Stimulated activated CD4-positive, alpha-beta T cell treated with anti-CD3 and anti-CD28 coated beads, Interleukin-2, amount 100 ng/mL, for 48 hours (primary cell): ENCODE measurements at places on chromosomes 6 and 20.

- no peak for DNase-seq
Measured at GRCh38 chr6:6595952-6596351, 7.4 kb downstream of the LY86 start.

GRCh38 chr6:117919775-117920729 is 13.0 kb downstream of the SLC35F1 start:
- no peak for DNase-seq

- no peak for DNase-seq
Measured at GRCh38 chr6:72037006-72037405, 150.7 kb downstream of the RIMS1 start.

GRCh38 chr6:158653577-158654354 is 3.9 kb downstream of the SYTL3 start:
- DNase-seq, result peak; percentile 75

DNA sequence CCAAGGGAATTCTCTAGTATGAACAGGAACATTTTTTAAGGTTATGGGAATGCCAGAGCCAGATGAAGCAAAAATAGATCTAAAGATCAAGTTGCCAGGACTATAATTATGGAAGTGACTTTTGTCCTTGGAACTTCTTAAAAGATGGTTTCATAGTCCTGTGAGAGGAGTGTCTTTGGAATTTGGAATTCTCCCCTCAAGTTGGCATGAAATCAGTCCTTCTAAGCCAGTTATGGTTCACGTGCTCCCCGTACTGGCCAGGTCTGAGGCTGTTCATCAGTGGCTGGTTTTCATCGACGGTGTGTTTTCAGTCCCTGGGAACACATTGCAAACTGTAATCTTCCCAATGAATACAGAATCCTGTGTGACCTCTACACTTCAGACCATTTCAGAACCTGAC is 63.1 kb downstream of the VGLL2 start:
- DNase-seq, result no peak

GRCh38 chr6:154001494-154002285 is 37.4 kb upstream of the OPRM1 start:
- no peak for DNase-seq

DNA sequence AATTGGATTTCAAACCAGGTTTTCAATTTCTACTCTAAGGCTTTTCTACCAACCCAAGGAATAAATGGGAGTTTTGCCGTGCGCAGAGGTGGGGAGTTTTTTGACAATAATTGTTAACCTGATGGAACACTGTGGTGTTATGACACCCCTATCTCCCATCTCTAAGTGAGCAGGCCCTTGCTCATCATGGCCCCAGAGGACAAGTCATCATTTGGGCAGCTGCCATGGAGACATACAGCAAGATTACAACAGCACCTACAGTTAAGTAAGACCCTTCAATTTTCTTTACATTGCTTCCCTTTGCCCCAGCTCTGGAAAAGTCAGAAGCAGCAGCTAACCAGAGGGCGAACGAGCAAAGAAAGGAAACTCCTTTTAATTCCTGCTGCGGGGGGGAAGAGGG is 54.3 kb downstream of the ADGRF5 start:
- no peak for DNase-seq

DNA sequence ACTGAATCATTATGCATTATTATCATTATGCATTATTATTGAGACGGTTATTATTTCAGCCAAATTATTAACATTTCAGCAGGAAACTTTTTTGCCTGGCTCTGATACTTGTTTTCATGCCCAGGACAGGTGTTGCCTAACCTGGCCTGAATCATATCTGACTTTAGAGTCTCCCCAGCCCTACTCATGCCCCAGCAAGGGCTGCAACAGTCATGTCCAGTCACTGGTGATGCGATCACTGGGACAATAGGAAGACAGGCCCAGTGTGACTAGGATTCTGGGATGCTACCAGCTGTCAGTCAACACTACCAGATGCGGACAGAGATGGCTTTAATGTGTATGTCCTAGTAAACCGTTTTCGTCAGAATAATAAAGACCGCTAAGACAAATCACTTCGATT is 285.0 kb downstream of the KHDC1L start:
- DNase-seq, result no peak

- DNase-seq, result no peak
Measured at GRCh38 chr6:1923449-1923848, 313.7 kb downstream of the FOXC1 start.

DNA sequence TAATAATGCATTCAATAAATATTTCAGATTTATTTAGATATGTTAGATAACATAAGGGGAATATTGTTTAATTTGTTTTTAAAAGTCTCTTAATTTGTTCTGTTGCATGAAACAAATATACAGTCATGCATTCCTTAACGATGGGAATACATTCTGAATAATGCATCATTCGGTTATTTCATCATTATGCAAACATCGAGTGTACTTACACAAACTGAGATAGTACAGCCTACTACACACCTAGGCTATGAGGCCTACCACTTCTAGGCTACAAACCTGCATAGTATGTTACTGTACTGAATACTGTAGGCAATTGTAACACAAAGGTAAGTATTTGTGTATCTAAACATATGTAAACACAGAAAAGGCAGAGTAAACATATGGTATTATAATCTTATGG is 118.7 kb downstream of the EPHA7 start:
- no peak for DNase-seq

- DNase-seq, result no peak
Measured at GRCh38 chr20:54585217-54585616, 109.8 kb downstream of the DOK5 start.

DNA sequence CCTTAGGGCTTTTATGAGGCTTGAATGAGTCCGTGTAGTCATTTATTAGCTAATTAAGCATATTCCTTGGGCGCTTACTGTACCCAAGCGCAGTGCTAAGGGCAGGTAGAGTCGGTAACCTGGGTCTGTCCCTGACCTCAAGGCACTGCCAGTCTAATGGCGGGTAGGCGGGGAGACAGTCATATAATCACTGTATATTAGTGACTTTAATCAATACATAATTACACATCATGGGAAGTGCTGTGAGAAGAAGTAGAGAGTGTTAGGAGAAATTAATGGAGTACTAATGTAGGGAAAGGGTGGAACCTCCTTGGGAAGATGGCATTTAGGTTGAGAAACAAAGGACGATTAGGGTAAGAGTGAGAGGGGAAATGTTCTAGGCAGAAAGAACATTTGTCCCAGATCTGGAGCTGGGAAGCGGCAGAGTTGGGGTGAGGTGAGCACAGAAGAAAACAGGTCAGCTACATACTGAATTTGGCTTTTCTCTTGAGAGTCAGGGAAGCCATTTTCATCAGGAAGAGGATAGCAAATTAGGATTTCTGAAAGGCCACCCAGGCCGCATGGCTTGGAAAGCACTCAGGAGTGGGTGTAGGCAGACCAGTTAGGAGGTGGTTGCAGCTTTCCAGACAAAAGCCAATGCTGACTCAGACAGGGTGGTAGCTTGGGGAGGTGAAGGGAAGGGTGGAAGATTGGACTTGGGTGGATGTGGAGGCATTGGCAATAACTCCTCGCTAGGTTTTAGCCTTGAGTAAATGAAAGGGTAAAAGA is 954 bp upstream of the BLCAP start:
- no peak for DNase-seq

DNA sequence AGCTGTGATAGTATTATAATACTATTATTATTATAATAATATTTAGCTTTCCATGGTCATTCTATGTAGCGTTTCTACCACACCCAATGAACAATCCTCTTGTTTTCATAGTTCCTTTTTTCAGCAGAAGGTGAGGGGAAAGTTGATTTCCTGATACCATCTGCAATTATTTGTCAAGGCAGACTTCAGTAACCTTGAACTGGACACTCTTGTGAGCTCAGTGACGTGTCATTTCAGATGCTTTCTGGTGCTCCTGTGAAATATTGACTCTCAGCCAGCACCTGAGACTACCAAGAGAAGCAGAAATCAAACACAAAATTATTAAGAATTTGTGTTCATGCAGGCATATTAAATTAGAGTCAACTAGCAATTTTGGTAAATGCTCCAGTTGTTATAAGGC is 46.0 kb upstream of the PROKR2 start:
- no peak for DNase-seq

DNA sequence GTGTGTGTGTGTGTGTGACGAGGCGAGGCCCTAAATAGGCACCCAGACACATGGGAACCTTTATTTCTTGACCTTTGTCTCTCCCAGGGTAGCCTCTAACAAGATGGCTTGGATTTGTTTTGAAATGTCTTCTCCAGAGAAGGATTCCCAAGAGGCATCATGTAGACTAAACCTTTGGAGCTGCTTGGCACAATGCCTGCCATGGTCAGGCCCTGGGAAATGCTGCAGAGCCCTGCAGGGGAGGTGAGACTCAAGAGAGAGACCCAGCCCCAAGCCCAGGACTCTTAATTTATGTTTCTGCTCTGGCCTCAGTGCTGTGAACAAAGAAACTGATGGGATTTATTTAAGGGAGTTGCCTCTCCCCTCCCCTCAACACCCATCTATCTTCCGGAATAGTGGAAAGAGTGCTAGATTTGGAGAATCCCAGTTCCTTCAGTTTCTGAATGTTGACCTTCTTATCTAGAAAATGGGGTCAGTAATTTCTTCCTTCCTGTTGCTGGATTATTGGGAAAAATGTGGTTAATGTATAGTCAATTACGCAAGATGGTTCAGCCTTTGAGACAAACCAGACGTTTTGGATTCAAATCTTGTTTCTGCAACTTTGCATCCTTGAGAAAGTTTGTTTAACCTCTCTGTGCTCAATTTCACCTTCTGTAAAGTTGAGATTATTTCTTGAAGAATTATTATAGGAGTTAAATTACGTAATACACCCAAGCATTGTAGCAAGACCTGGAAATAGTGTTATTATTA is 434.8 kb downstream of the MAFB start:
- no peak for DNase-seq

DNA sequence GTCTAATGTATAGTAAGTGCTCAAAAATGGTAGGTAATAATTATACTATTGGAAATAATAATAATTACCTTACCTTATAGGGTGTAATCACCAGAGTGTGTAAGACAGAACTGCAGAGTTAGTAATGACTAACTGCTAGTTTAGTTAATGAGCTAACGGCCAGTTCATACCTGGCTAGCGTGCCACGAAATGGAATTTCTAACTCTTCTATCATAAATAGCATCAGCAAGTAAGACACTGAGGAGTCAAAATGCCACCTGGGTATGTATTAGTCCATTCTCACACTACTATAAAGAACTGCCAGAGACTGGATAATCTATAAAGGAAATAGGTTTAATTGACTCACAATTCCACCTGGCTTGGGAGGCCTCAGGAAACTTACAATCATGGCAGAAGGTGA is 63.4 kb upstream of the CEP85L start:
- no peak for DNase-seq

GRCh38 chr6:10479939-10480700 is 41.0 kb upstream of the GCNT2 start:
- DNase-seq, result no peak

DNA sequence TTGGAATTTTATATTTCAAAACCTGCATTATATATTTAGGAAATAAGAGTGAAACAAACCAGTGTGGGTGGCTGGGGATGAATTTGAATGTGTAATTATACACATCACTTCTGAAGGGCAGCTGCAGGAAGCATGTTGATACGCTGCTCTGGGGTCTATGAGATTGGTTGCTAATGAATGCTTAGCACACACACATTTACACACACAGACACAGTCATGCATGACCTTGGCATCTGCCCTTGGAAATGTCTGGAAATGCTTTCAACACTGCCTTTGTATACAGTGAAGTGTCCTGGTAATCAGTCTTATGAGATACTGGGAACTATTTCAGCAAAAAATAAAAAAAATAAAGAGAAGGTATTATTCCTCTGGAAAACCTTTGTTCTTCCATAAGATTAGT is 83.4 kb downstream of the ELOVL4 start:
- DNase-seq, result no peak

GRCh38 chr6:16803294-16804200 is 42.3 kb upstream of the ATXN1 start:
- DNase-seq, result no peak

- DNase-seq, result no peak
Measured at GRCh38 chr6:25196464-25196863, 82.7 kb upstream of the CARMIL1 start.

DNA sequence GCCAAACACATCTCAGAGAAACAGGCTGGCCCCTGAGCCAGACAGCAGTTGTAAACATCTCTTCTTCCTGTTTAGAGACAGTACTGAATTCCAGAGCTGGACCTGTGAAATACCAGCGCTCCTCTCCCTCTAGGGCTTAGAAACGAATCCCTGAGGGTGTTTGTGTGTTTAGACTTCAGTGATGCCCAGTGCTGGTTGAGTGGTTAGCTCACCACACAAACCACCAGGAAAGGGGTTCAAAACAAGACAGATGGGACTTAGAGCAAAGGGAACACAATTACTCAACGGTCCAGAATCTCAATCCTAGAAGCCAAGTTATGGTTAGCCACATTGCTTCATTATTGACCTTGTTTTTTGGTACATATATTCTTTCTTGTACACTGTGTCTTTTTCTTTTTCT is 108.7 kb upstream of the TMEM170B start:
- no peak for DNase-seq

- no peak for DNase-seq
Measured at GRCh38 chr6:116575227-116575626, 3.9 kb downstream of the RWDD1 start.

GRCh38 chr6:18506382-18507017 is 119.3 kb downstream of the RNF144B start:
- DNase-seq, result no peak

DNA sequence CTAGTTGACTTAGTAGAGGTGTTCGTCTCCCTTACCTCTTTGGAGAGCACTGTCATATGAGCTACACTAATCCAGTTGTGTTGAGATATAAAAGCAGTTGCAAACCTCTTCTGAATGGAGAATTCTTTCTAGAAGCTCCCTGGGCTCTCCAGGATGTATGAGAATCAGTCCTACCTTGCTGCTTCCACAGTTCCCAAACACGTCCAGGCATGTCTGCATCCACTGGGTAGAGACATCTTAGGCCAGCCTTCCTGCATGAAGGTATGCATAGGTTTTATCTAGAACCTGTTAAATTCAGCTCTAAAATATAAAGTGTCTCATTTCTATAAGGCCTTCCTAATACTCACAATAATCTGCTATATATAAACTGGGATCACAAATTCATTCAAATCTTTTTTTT is 297.7 kb downstream of the CDC5L start:
- no peak for DNase-seq

- no peak for DNase-seq
Measured at GRCh38 chr6:158978757-158979156, 21.2 kb downstream of the RSPH3 start.

DNA sequence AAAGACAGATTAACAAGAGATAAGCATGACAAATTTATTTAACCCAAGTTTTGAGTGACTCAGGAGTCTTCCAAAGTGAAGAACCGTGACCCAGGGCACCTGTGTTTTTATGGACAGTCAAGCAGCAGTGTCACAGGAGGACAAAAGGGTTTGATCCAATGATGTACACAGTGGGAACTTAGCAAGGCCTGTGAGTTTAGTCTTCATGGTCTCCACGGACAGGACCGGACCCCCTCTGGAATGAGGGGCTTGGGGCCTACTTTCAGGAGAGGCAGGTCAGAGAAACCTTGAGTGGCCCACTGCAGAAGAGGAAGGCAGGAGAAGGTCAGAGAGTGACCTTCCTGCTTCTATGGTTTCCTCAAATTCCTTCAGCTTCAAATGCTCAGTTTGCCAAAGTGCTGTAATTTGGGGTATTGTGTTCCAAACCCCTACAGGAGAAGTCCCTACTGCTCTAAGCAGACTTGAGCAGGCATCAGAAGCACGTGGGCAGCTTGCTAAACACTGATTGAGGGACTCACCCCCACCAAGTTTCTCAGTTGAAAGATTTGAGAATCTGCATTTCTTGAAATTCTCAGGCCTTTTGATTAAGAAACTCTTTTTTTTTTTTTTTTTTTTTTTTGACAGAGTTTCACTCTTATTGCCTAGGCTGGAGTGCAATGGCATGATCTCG is 26.4 kb upstream of the ZMYND8 start:
- DNase-seq, result no peak

- no peak for DNase-seq
Measured at GRCh38 chr6:38570750-38571149, 69.0 kb downstream of the BTBD9 start.
